ENCODE measurements at places on chromosomes 7 and 10.

DNA sequence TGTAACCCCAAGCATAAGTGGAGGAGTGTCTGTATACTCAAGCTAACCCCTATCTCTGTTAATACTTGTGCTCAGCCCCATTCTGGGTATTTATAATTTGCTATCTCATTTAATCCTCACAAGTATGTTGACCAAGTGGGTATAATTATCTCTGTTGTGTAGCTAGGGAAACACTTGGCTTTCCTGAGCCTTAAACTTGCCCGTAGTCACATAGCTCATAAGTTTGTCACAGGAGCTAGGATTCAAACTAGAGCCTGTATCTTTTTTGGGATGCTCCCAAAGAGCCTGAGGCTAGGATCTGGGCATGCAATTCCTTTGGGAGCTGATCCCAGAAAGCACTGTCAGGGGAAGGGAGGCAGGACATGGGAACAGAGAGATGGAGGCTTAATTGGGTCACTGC is 377.4 kb downstream of the GALNT17 start:
- DNase-seq: no peak

DNA sequence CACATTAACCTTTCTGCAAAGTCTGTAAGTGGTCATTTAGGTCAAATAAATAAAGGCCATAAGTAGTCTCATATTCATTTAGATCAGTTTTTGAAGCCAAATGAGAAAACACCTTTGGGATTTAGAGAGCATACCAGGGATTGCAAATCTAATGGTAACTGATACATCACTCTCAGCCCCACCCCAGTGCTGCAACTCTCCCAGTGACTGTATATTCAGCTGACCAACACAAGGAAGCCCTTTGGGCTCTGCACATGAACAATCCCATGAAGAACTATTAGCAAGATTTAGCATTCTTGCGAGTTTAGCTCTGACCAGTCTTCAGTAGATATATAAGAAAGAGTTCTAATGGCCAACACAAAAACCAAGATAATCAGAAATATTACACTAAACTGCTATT is 252.3 kb downstream of the CSTF2T start:
- no peak for DNase-seq

DNA sequence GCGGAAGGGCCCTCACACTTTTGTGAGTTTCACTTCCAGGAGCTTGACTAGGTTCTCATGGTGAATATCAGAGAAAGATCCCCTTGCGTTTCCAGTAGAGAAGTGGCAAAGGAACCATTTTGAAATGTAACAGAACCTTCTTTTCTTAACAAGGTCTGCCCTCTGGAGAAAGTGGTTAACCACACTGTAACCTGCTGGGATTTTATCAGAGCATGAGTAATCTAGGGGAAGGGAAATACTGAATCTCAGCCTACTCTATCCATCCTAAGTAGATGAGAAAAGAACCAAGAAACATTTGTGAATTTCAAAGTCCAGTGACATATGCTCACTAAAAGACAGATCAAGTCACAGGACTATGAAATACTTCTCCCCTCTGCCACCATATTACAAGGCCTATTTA is 235.5 kb downstream of the ZEB1 start:
- DNase-seq: peak; percentile 4

GRCh38 chr7:93964813-93965212 is 39.3 kb downstream of the BET1 start:
- DNase-seq: no peak

DNA sequence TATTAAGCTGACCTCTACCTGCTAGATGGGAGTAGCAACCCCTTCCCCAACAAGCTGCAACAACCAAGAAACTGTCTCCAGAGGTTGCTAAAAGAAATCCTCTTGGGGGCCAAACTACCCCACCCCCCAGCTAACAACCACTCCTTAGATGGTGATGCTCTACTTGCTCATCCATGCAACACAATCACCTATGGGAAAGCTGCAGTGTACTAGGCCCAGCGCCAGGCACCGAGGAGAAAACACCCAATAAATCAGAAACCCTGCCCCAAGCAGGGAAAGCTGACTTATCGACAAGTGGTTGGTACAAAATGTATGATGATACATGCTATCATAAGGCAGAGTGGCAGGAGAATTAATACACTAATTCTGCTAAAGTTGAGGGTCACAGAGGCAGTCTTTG is 17.3 kb downstream of the SLC25A13 start:
- DNase-seq: no peak

GRCh38 chr10:63219749-63220148 is 86.6 kb downstream of the NRBF2 start:
- no peak for DNase-seq

- DNase-seq: no peak
Measured at GRCh38 chr7:11612737-11613136, 219.3 kb downstream of the THSD7A start.

GRCh38 chr10:91006001-91006751 is 85.3 kb upstream of the ANKRD1 start:
- peak; percentile 80 for DNase-seq

GRCh38 chr7:25103773-25104172 is 21.3 kb downstream of the CYCS start:
- no peak for DNase-seq

- no peak for DNase-seq
Measured at GRCh38 chr7:155313096-155313495, 15.4 kb downstream of the INSIG1 start.

DNA sequence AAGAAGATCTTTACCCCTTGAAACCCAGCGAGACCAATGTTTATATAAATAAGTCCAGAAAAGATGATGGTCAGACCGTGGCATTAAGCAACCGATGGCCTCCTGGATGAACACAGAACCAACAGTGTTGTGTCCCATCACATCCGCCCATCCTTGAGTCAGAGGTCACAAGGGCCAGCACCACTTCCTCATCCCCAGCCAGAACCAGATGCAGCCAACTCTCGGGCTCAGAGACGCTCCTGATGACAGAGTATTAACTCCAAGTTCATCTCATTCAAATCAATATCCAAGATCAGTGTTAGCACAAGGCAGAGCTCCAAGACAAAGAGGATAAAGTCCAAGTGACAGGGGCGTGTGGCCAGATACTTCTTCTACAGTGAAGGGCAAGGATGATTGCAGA is 63.5 kb downstream of the FAM53B start:
- no peak for DNase-seq

GRCh38 chr7:11726794-11727155 is 105.2 kb downstream of the THSD7A start:
- no peak for DNase-seq

DNA sequence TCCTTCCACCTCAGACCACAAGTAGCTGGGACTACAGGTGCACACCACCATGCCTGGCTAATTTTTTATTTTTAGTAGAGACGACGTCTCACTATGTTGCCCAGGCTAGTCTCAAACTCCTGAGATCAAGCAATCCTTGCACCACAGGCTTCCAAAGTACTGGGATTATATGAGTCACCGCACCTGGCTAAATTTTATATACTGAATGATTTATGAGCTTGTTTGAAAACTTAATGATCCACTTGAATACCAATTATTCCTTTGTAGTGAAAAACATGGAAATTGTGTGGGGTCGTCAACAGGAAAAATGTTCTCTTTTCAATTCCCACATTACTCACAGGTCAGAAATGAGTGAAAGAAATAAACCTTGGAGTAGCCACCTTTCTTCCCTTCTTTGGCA is 31.3 kb downstream of the RAPGEF5 start:
- no peak for DNase-seq

GRCh38 chr7:106038916-106039315 is 73.2 kb downstream of the SYPL1 start:
- no peak for DNase-seq

DNA sequence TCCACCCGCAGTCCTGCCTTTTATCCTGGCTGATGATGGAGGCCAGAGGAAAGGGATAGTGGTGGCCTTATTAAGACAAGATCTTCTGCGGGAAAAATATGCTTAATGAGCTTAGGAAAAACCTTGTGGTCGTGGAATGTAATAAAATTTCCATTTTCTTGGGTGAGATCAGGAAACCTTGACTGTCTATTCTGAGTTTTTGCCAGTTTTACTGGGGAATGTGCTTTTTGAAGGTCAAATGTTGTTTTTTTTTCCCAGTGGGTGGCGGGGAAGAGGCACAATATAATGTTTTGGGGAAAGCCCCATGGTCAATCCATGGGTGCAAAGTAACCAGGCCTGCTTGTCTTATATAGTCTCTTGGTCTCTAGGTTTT is 118.5 kb downstream of the CREB5 start:
- DNase-seq: no peak

DNA sequence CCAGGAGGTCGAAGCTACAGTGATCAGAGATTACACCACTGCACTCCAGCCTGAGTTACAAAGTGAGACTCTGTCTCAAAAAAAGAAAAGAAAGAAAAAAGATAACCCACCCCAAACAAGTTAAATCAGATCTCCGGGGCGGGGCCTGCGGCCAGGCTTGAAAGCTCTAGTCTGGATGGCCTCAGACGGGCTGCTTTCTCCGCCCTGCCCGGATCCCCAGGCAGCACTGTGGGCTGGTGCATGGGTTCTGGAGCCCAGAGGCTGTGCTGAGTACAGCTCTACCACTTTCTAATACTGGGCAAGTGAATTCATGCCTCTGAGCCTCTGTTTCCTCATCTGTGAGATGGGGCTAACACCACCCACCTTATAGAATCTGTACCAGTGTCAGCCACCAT is 83.7 kb downstream of the ZMIZ1 start:
- no peak for DNase-seq

- peak; percentile 12 for DNase-seq
Measured at GRCh38 chr7:21261627-21262594, 166.0 kb upstream of the SP4 start.

DNA sequence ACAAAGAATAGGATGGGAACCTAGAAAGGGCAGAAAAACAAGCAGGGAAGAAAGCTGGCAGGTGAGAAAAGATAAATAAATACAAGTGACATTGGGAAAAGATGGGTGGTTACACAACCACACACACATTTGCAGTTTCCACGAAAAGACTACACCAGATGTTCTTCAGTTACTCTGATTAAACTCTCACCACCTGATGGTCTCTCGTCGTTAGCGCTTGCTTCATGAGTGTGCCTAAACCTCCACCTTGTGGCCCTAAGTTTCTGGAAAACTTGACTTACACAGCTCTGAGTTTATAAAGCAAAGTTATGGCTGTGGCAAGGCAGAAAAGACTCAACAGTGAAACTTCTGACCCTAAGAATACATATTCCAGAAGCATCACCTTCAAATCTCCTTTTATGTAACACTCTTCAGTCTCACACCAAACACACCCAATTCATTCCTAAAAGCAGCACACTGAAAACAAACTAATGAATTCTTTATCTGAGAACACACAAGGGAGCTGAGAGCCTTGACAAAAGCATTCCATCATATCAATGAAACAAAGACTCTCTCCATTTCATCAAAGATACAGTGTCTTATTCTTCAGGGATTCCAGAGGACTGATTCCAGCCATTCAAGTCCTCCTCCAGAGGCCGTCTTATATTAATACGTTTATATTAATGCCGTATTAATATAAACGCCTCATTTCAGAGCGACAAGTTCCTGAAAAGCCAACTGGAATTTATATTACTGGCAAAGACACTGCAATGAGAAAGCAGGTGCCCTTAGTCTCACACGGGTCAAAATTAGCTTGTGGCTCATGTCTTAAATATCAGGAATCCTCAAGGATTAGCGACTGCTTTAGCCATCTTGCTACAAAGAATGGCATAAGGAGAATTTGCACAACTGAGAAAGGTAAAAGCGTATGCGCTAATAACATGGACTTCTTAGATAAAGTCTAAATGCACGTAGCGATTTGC is 77.6 kb downstream of the RNF216 start:
- DNase-seq: no peak

DNA sequence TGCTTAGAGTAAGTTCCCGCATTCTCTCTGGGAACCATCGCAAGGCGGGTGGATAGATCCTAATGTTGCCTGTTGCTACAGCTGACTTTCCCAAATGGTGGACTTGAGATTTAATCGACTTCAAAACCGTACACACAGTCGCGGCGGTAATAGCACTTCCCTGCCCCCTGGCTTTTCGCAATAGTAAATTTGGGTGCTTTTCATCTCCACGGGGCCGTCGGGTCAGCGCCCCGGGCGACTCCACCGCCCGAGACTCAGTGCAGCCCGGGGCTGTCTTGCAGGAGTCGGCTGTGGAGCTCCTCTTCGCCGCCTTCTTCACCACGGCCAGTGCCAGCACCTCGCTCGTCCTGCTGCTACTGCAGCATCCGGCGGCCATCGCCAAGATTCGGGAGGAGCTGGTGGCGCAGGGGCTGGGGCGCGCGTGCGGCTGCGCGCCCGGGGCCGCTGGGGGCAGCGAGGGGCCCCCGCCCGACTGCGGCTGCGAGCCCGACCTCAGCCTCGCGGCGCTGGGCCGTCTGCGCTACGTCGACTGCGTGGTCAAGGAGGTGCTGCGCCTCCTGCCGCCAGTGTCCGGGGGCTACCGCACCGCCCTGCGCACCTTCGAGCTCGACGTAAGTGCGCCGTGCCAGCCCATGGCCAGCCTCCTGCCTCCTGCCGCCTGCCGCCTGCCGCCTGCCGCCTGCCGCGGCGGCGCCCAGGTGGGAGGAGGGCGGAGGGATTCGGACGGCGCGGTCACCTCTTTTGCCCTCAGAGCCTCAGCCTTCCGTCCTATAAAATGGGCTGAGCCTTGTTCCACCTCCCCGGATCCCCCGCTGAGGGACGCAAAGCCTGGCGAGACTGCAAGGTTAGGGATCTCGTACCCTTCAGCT is 5.3 kb downstream of the CYP26C1 start:
- DNase-seq: no peak

- DNase-seq: no peak
Measured at GRCh38 chr10:55212051-55212450, 411.0 kb upstream of the PCDH15 start.

- no peak for DNase-seq
Measured at GRCh38 chr10:4255751-4256150, 470.7 kb upstream of the KLF6 start.

- no peak for DNase-seq
Measured at GRCh38 chr10:12847361-12847975, 154.0 kb downstream of the CCDC3 start.

GRCh38 chr10:29496341-29497162 is 138.2 kb downstream of the SVIL start:
- DNase-seq: no peak

- no peak for DNase-seq
Measured at GRCh38 chr7:39125846-39126245, 148.1 kb downstream of the POU6F2 start.

DNA sequence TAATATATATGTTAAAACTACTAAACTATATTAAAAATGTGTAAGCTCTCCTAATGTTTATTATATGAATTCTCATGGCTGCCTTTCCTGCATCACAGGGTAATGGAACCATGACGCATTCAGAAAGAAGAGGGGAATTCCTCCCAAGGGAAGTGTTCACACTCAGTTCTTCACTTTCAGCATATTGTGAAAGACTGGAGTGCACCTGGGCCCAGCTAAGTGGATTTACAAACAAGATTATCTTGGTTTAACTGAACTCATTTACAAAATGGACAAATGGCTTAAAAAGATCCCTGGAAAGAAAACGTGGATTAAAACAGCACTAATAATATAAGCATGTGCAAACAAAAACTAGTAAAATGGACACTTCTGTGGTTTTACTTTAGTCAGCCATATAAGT is 149.8 kb downstream of the DOCK4 start:
- peak; percentile 27 for DNase-seq

- DNase-seq: no peak
Measured at GRCh38 chr7:105198223-105198622, 184.2 kb downstream of the KMT2E start.

All from GM12878 (cell line).